ENCODE measurements at places on chromosomes 5 and 9.

- no peak for ATAC-seq
Measured at GRCh38 chr5:39660020-39660419, 235.2 kb upstream of the DAB2 start.

DNA sequence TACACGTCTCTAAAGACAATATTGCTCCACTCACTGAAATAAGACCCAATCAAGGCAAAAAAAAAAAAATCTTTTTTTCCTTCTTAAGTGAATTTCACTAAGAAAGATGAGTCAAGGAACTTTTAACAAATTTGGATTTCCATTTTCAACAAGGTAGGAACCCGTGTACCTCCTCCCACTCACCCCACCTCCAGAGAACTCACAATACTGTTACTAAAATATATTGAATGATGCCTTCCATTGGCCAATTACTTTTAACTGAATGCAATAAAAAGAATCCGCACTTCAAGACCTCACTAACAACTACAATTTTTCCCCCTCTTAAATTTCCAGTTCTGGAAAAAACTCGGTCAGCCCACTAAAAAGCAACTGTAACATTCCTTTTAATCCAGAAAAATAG lies 50.7 kb downstream of the FBXW11 start:
- ATAC-seq, result no peak

DNA sequence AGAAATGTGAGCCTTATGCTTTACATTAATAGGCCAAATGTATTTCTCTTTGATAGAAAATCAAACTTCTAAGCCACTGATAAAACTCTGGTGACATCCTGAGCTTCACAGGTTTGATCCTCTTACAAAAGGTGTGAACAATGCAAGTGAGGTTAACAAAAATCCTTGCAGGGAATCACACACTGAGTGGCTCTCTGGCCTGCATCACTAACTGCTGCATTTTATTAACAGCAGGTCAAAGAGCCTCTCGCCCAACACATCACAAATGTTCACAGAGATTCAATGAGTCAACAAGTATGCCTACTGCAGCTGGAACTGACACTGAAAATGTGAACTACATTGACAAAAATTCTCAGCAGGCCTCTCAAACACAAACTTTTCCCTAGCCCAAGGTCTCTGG lies 122.3 kb downstream of the SEMA5A start:
- ATAC-seq, result peak; percentile 72

DNA sequence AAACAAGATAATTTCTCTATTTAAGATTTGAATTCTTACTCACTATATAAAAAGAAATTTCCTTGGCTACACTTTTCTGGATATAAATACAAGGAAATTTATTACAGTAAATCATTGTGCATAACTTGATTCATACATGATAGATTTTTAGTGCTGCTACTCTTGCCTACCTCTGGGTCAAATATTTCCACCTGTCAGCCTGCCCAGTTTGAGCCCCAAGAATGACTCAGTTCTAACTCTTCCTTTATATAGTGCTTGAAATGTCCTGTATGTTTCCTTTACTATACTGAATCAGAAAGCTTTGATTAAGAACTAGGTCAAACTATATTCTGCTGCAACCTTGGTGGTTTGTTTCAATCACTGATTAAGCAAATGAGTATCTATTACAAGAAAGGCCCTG lies 147.4 kb upstream of the FTMT start:
- no peak for ATAC-seq

GRCh38 chr5:150438873-150439546 lies 10.5 kb downstream of the RPS14 start:
- peak; percentile 42 for ATAC-seq

DNA sequence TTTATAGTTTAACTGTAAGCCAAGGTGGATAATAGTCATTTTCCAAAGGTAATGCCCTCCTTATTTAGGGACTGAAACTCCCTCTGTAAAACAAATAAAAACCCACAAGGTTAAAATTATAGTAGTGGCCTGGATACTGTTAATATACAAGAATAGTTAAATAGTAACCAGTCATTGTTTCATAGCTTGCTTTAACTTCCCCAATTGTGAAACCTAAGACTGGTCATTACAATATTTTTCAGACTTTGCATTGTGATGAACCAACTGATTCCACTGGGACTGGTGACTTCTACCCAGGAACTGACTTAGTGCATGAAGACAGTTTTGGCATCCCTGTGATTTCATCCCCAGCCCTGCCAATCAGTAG lies 162.6 kb downstream of the SMC2 start:
- ATAC-seq, result no peak

GRCh38 chr9:134400283-134400682 lies 74.0 kb downstream of the RXRA start:
- no peak for ATAC-seq

GRCh38 chr5:103829585-103829984 lies 267.0 kb upstream of the NUDT12 start:
- ATAC-seq, result no peak

DNA sequence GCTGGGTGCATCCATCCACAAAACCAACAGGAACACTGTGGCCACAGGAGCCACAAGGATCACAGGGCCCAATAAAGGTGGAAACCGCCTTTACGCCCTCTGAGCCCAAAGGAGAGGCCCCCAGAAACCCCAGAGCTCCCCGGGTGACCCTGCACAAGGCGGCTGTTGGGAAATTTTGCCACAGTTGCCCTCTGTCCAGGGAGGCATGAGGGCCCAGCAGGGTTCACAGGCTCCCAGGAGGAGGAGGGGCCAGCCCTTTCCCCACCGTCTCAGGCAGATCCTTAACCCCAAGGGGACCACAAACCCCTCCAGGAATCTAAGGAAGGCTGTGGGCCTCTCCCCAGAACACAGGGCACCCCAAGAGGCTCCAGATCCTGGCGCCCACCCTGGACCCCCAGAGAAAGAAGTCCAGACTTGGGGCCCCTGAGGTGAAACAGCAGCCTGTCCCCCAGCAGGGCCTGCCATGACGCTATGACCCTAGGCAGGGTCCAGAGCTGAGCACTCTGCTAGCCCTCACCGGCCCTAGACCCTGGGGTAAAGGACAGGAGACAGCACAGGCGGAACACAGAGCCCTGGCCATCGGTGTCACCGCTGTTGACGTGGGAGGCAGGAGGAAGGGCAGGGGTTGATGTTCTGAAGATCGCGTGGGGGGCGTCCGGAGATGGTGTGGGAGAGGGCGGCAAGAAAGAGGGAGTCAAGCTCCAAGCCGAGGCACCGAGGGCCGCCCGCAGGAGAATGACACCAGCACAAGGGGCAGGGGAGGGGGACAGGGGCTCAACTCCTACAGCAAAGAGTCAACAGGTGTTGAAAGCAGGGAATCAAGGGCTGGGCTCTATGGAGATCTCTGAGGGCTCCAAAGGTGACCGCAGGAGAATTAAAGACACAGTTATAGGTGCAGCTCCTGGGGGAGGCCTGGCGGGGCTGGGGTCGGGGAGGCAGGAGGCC lies 97.5 kb downstream of the VAV2 start:
- ATAC-seq, result no peak

- ATAC-seq, result no peak
Measured at GRCh38 chr5:93636837-93637236, 53.8 kb downstream of the NR2F1 start.

Measured in SK-N-SH treated with all-trans-retinoic acid at 6 μM for 48 hours (cell line).